ENCODE measurements at places on chromosomes 5 and 9.

- DNase-seq = no peak
Measured at GRCh38 chr9:133880136-133880535, 112.0 kb downstream of the VAV2 start.

DNA sequence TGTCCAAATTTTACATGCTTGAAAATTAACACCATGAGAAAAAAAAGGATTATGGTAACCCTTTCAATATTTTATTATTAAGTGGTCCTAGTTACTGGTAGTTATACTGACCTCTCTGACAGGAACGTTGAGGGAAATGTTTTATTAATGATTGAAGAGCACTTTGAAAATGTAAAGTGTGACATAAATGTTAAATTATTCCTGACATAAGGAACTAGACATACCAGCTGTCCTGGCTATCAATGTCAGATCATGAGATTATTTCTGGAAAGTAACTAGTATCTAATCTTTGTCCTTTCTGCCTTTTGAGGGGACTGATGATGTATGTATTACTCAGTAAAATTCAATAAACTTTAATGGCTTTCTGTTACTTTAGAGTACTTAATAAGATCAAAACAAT is 1538.5 kb upstream of the CDH6 start:
- DNase-seq = no peak

DNA sequence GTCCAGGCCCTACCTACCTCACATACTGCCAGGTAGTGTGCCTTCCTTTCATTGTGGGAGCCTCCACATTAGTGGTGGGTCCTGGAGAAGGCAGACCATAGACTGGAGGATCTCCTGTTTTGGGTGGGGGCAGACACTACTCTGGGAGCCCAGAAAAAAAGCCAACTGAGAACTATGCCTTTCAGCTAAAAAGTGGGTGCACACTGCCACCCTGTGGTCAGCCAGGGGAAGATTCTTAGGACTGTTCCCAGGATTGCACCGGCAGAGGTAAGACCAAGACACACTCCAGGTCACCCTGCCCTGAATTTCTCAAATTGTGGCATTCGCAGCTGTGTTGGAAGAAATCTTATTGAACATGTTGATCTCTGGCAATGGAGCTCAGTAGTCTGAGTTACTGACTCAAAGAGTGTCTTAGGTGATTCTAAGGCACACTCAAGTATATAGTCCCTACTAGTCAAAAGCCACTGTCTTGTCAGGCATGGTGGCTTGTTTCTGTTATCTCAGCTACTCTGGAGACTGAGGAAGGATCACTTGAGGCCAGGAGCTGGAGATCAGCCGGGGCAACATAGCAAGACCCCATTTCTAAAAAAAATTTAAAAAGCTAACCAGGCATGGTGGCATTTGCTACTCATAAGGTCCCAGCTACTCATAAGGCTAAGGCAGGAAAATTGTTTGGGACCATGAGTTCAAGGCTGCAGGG is 3.6 kb downstream of the SIGMAR1 start:
- DNase-seq = peak; percentile 67

DNA sequence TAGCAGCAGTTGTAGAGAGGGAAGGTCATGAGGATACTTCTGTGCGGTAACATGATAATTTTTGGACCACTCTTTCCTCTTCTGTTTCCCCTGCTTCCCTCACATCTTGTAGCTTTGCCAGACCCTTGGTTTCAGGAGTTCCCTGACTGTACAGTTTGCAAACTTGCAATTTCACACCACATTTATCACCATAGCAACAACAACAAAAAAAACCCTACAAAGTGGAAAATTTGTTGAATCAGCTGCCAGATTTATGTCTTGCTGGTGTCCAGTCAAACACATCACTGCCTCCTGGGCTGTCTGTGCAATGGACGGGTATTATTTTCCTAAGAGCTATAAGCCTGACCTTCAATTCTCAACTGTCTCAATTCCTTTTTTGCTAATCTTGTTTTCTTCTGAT is 751.6 kb downstream of the TLR4 start:
- no peak for DNase-seq

DNA sequence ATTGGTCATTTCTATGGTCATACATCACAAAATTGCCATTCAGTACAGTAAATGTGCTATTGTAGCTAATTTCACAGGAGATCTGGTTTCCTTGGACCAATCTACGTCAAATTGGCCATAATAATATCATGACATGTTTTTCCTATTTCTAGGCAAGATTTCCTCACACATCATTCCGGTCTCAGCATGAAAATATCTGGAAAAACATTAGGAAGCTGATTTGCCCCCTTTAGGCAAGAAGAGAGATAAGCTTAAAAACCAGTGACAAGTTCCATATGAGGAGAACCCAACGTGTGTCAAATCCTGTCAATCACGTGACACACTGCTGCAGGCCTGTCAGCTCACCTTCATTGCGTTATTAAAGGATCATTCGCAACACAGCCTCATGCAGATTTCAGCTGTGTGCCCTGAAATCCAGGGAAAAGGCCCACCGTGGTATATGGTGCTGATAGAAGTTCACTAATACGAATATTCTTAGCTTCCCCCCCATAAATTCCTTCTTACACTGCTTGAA is 153.3 kb downstream of the ST8SIA4 start:
- DNase-seq = no peak

DNA sequence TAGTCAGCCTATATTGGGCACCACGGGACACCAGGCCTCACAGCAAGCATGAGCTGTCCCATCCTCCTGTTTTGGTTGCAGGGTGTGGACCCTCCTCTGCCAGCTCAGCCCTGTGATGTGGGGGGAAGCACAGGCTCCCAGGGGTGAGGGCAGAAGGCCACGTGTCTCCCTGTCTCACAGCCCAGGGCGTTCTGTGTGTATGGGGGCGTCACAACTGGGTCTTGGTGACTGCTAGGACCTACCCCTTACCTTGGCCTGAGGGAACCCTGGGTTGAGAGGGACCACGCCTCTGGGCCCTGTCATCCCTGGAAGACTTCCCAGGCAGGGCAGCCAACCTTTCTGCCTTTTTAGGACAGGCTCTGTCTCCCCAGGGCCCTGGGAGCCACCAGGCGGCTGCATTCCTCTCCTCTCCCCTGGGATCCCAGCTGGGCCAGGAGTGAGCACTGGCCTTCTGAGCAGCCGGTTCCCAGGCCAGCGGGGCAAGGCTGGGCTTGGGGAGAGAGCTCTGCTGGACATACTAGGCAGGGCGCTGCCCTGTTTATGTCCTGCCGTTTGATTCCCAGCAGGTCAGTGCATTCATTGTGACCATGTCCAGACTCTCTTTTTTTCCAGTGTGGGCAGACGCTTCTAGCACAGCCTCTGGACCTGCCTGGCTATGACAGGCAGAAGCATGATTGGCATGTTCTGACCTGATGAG is 97.4 kb downstream of the DAB2IP start:
- no peak for DNase-seq

- no peak for DNase-seq
Measured at GRCh38 chr9:76516871-76517270, 57.9 kb downstream of the GCNT1 start.

DNA sequence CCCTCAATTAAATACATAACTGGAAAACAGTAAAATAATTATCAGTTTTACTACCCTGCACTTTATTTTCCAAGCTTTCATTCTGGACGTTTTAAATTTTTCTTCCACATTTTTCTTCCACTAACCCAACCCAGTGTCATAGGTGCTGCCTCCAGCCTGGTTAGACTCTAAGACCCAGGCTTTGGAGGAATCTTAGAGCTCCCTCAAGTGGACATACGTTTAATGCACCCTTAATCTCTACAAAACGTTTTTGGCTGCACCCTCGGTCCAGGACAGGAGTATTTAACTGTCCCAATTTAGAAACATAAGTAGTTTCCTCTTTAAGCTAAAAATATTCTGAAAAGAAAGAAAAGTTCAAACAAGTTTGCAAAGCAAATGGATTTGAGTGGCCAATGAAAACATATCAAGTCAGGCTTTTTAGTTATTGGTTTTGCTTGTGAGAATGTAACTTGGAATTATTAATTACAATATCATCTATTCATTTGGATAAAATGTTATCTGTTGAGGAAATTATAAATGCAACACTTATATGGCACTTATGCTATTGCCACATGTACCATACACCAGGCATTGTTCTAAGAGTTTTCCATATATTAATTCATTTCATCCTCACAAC is 38.9 kb downstream of the CDH6 start:
- no peak for DNase-seq

GRCh38 chr5:135456238-135457099 is 4.3 kb upstream of the TIFAB start:
- DNase-seq = no peak

DNA sequence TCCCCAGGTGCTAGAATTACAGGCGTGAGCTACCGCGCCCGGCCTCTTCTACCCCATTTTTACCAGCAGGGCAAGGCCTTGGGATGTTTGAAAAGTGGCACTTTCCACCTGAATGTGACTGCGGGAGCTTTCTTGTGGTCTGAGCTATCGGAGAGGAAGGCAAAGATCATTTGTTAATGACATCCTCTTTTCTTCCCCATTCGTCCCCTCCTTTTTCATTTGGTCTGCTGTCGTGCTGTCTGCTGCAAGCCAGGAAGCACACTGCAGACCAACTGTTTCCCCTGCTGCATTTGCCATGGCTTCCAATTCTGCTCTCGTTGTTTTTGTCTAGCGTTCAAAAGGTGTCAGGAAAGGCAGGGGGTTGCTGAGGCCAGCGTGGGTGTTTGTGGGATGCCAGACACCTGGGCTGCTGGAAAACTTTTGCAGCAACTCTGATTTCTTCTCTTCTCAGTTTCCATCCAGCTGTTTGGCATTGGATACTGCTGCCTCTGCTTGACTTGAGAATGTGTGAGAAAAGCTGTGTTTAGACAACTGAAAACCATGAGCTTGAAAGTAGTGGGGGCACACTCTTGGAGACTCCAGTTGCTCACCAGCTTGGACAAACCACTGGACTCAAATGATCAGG is 196.4 kb upstream of the MSX2 start:
- no peak for DNase-seq

DNA sequence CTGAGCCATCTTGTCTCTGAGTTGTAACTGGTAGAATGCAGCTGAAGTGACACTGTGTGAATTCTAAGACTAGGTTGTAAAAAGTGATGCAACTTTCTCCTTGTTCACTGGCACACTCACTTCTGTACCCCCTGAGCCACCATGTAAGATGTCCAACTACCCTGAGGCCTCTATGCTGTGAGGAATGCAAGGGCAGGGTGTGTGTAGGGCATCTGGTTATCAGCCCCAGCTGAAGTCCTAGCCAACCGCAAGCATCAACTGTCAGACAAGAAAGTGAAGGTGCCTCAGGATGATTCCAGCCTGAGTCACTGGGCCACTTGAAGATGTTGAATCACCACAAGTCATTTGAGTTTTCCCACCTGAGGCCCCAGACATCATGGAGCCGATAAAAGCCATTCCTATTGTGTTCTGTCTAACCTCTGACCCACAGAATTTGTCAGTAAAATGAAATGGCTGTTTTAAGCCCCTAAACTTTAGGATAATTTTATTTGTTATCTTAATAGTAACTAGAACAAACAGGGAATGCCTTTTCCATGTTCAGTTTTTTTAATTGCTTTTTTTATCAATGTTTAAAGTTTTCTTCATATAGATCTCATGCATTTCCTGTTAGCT is 18.7 kb upstream of the RHOBTB3 start:
- DNase-seq = no peak

GRCh38 chr9:98375138-98375726 is 119.8 kb upstream of the TBC1D2 start:
- no peak for DNase-seq

DNA sequence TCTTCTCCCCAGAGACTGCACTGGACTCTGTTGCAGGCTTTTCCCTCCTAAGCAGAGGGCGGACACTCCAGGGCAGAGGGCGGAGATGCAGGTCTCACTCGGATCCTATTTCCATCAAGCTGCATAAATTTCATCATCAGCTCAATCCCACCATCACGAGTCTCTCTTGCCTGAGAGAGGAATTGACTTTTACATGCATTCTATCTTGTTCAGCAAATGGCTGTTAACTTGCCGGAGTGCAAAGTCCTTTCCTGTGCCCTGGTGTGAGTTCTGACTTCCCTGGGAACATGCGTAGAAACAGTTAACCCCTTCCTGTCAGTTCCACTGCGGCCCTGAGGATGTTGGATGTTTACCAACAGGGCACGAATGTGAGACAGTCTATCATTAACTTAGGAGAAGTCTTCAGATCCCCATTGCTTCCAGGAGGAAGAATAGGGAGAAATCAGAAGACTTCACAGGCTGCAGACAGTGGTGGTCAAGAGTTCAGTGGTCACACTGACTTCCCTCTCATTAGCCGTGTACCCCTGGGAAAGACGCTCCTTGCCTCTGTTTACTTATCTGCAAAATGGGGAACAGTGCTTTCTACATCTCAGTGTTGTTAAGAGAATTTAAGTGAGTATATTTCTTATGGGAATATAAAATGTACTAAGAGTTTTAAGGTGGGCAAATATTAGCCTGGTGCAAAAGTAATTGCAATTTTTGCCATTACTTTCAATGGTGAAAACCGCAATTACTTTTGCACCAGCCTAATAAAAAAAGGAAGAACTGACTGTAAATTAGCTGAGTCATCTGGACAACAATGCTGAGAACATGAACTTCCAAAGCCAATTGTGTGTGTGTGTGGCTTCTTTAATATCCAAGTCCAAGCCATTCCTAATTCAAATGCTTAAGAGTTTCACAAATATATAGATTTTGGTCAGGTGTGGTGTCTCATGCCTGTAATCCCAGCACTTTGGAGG is 248.0 kb downstream of the DRD1 start:
- no peak for DNase-seq

GRCh38 chr5:41648996-41649395 is 138.6 kb upstream of the PLCXD3 start:
- DNase-seq = no peak

DNA sequence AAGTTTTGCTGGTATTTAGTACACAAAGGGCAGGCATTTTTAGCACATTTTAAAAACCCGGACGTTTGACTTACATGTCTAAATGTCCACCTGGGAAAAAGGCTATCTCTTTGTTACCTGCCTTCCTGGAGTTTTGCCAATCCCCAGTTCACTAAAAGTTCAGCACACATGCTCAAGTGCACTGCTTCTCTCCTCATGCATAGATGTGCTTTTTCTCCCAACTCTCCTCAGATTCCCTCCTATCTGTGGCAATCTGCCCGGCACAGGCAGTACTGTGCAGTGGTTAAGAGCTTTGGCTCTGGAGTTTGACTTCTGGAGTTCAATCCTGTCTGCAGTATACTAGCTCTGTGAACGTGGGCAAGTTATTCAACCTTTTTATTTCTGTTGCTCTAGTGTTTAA is 8.3 kb upstream of the CCNO start:
- no peak for DNase-seq

- DNase-seq = no peak
Measured at GRCh38 chr9:97388721-97389238, 23.1 kb upstream of the TDRD7 start.

GRCh38 chr5:61617039-61617438 is 285.0 kb downstream of the ZSWIM6 start:
- no peak for DNase-seq

GRCh38 chr9:114775121-114775520 is 30.7 kb downstream of the TNFSF15 start:
- no peak for DNase-seq

- DNase-seq = no peak
Measured at GRCh38 chr5:40033411-40033810, 608.6 kb upstream of the DAB2 start.
